ENCODE measurements at places on chromosomes 5 and 9. TPM values are rescaled to one million over a fixed set of nuclear protein-coding genes. Genes with fewer than 3 reads are reported as not detected.
A peak's percentile ranks its signal among the peaks of the same experiment; 100 is the strongest.

The DMRT3 gene
- not detected for total RNA-seq

The PCDHB11 gene
- total RNA-seq = 1.7 TPM

The RPP25L gene
- total RNA-seq = 19.2 TPM

The HAND1 gene
- total RNA-seq = not detected

The MLLT3 gene
- 19.8 TPM for total RNA-seq

The CARD6 gene
- total RNA-seq = 5.4 TPM

The PAEP gene
- not detected for total RNA-seq

The PCSK5 gene
- total RNA-seq = 22.8 TPM

- peak within 1 kb of the TSS; percentile 81 for H3K4me3 ChIP-seq
- no peaks in the 10 kb centered on the region for H3K27me3 ChIP-seq
- H3K36me3 ChIP-seq = no peaks in the 10 kb centered on the region
- DNase-seq = no peak
Observed at GRCh38 chr9:132877824-132878694, at the start of gene AK8. Gene AK8 (minus strand): TSS chr9:132878284. CDS start chr9:132878255, 29 bp downstream.

DNA sequence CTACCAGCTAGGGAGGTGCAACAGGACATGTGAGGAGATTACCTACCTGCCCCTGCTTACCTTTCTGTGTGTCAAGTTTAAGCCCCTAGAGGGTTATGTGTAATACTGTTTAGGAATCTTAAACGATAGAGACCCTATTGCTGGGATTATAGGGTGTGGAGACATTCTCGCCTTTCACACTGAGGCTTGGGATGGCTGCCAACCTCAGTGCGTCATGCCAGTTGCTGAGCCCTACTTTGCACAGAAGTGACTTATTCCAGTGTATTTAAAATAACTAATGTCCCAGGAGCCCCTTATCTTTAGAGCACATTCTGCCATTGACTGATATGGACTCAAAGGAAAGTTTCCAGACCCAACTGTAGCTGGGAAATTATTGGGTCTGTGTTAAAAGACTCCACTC lies 76.6 kb upstream of the XPA start:
- DNase-seq = no peak
- H3K4me1 ChIP-seq = no peaks in the 10 kb centered on the region
- H3K4me3 ChIP-seq = no peak overlapping the region

DNA sequence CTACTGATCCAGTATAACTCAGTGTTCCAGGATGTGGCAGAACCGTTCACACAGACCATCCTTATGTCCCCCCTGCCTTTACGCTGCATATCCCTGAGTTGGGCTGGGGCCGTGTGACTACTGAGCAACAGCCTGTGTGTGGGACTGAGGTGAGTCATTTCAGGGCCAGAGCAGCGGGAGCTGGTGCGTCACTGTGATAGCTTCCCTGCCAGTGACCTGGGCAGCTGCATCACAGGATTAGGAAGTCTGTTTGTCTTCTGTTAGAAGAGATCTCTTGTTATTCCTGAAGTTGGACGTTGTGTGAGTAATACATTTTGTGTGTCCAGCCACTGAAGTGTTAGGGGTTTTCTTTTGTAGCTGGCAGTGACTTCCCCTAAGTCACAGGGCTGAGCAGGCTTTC lies 35.6 kb downstream of the TPPP start:
- DNase-seq = no peak
- no peaks in the 10 kb centered on the region for H3K27me3 ChIP-seq
- peaks cover 56% of the 10 kb centered on the region for H3K36me3 ChIP-seq
- no peak overlapping the region for H3K4me3 ChIP-seq
- no peaks in the 10 kb centered on the region for H3K4me1 ChIP-seq

DNA sequence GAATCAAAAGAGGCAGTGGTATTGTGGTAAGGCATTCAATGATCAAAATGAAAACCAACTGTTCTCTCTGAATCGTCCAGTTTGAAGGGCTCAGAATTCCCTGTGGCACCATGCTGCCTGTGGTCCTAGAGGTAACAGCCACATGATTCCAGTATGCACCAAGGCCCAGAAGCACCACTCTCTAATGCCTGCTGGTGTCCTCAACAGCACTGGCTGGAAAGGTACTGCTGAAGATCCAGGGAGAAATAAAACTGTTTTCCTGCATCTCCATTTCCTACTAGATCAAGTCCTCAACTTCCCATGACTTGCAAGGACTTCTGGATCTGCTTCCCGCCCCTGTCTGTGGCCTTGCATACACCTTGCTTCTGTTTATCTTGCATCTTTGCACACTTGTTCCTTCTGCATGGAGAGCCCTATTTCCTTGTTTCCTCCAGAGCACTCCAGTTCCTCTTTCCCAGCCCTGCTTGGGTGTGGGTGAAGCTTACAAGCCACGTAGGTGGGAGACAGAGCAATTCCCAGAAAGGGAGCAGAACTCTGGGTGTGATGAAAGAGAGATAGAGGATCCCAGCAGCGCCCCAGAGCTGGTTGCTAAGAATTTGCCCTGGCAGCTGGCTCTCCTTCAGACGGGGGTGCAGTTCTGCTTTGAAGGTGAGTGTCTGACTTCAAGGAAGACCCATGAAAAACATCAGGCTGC lies 41.0 kb upstream of the EQTN start:
- peak; percentile 91 for DNase-seq
- H3K4me1 ChIP-seq = peaks cover 65% of the 10 kb centered on the region
- H3K27ac ChIP-seq = peak overlapping the region; percentile 62
- no peaks in the 10 kb centered on the region for H3K36me3 ChIP-seq
- no peaks in the 10 kb centered on the region for H3K27me3 ChIP-seq
- H3K4me3 ChIP-seq = no peak overlapping the region

DNA sequence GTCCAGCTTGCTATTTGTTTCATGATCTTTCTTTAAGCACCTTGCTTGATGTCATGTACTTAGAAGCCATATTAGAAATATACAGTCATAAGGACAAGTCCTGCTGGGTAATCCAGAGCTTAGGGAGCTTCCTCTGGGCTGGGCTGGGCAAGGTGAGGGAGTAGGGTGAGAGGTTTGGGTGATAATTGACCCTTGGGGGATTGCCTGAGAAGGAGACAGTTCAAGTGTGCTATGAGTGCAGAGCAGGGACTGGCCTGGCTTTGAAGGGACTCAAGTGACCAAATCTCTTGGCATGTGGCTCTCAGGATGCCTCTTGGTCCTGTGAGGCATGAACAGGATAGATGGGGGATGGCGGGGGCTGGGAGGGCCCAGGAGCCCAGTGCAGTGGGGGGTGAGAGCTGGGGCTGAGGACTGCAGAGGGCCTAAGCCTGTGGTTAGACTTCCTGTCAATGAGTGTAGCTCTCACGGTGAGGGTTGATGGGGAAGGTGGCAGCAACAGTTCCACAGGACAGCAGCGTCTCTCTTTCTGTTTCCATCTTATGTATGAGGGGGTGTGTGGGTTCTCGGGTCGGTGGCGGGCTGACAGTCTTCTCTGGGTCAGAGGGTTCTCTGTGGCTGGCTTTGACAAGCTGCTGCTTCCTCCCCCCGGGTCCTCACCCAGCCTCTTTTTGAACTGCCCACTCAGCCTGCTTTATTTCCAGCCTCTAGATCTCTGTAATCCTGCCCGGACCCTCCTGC lies 53.5 kb downstream of the RGS3 start:
- H3K27me3 ChIP-seq = no peaks in the 10 kb centered on the region
- peaks cover 12% of the 10 kb centered on the region for H3K4me1 ChIP-seq
- H3K36me3 ChIP-seq = peaks cover 60% of the 10 kb centered on the region
- no peak overlapping the region for H3K4me3 ChIP-seq

DNA sequence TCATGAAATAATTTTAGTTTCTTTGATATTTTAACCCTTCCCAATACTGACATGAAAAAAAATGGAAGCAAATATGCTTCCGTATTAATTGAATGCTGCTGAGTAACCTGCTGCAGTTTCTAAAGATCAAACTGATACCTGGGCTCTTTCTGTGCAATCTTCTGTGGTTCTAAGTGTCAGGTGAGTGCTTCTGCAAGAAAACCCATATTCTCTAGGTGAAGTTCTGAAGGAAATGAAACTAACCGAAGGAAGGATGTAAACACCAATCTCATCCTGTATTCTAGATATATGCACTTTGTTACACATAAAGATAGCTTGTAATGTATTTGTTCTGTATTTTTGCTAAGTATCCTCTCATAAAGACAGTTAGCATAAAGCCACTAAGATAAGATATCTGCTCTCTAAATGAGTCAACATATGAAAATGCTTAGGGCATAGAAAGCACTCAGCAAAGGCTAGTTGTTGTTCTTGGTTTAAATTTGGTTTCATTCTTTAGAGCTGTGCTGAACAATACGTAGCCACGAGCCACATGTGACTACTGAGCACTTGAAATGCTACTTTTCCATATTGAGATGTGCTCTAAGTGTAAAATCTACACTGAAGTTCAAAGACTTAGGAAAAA lies 52.0 kb downstream of the ITGA2 start:
- H3K36me3 ChIP-seq = no peaks in the 10 kb centered on the region
- H3K4me1 ChIP-seq = peaks cover 16% of the 10 kb centered on the region
- H3K27me3 ChIP-seq = no peaks in the 10 kb centered on the region
- no peak for DNase-seq

DNA sequence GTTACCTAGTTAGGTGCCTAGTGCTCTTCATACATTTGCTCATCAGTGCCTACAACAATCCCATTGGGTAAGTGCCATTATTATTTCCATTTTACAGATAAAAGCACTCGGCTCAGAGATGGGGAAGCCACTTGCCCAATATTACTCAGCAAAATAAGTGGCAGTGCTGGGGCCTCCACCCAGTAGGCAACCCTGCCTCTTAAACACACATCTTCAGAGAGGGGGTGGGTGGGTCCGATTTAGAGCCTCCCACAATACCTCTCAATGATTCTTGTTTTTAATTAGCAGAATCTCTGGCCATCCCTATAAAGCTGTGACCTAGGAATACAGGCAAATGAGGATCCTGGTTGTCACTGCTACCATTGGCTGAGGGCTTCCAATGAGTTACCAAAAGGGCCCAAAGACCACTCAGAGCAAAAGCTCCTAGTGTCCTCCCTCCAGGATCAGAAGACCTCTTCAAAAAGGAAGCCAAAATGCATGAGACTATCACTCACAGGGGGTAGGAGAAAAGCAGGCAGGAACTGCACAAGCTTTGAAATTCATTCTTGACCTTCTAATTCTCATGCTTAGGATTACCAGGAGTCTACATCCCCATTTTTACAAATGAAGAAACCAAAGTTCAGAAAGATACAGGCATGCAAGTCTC lies 36.1 kb upstream of the UBE2D2 start:
- no peaks in the 10 kb centered on the region for H3K4me1 ChIP-seq
- no peak overlapping the region for H3K27ac ChIP-seq
- H3K36me3 ChIP-seq = no peaks in the 10 kb centered on the region
- DNase-seq = no peak
- H3K4me3 ChIP-seq = no peak overlapping the region
- no peaks in the 10 kb centered on the region for H3K27me3 ChIP-seq

DNA sequence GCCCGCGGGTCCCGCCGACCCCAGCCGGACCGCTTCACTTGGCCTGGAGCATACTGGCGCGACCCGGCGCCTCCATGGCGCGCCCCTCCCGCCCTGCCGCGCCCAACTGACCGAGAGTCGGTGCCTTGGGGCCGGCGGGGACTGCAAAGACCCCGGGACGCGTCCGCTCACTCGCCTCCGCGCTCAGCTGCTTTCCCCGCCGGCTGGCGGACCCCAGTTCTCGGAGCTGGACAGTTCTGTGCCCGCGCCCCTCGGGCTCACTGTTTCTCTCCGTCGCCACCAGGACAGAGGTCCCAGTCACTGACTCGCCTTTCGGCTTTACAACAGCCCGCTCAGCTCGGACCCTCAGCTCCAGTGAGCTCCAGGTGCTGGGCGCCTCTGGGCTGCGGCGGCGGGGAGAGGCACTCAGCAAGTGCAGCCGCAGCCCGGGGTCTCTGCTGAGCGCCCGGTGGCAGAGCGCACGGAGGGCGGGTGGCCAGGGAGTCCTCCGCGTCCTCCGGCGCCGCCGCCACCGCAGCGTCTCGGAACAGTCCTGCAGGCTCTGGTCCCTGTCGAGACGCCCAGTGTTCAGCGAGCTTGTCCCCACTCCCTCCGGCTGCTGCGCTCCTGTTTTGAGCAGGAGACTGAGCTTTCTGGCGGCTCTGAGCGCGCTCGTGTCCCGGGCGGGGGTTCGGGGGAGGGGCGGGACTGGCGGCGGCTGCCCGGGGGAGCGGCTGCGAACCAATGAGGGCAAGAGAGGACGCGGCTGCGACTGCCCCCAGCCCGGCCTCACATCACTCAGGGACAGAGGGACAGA lies at the start of gene SMIM32:
Gene SMIM32 (minus strand): TSS at position 637 of the 796 bp plus-strand sequence. CDS start 638 bp downstream, outside the sequence.
- peaks cover 14% of the 10 kb centered on the region for H3K27me3 ChIP-seq
- peak; percentile 53 for DNase-seq
- H3K27ac ChIP-seq = no peak within 1 kb of the TSS
- H3K36me3 ChIP-seq = no peaks in the 10 kb centered on the region
- H3K4me3 ChIP-seq = peak within 1 kb of the TSS; percentile 56

DNA sequence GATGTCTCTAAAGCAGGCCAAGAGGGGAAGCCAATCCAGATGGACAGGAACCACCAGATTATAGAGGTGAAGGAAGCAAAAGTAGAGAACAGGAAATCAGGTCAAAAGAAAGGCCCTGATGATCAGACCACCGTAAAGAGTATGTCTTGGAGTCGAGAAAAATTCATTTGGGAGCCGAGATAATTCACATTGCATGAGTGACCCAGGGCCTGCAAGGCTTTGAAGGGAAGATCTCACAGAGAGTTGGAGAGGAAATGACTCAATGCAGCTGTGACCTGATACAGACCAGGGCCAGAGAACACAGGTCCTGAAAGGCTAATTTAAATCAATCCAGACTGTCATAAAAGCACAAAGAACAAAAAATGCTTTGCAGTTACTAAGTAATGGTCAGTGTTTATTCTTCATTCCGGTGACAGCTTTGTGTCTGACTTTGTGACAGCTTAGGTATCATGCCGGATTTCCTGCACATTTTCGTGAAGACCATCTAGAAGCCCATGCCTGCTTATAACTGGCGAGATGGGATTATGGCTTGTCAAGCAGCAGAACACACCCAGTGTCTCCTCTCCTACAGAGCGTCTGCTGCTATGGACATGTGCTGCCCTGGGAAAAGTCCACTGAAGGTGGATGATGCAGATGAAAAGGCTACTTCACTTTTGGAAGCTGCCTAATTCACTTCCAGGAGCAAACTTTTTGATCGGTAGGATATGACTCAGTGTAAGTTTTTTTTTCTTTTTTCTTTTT lies 5.8 kb upstream of the ACTBL2 start:
- no peaks in the 10 kb centered on the region for H3K4me1 ChIP-seq
- H3K4me3 ChIP-seq = no peak overlapping the region
- no peaks in the 10 kb centered on the region for H3K27me3 ChIP-seq

DNA sequence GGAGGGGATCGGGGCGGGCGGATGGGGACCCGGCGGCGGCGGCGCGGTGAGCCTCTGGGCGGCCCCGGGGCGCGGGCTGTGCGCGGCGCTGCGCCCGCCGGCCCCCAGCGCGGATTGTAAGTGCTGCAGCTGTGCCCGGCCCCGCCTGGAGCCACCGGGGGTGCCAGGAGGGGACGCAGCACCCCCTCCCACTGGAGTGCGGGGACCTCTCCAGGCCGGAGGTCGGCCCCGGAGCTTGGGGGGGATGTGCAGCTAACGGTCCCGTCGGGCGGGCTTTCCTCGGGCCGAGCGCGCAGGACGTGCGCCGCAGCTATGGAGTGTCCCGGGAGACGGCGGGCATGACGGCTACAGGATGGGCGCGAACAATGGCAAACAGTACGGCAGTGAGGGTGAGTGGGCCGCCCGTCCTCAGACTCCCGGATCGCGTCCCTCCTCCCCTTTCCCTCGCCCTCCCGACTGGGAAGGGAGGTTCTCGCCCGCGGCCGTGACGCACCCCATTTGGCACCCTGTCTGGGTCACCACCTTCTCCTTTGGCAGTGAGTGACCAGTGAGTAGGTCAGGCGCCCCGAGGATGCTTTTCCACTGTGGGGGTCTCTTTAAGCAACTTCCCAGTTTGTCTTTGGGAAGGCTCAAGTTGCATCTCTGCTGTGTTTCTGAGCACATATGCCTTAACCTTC lies 483 bp downstream of the FBXL7 start:
- DNase-seq = no peak
- H3K27me3 ChIP-seq = no peaks in the 10 kb centered on the region
- no peaks in the 10 kb centered on the region for H3K36me3 ChIP-seq
- peak overlapping the region; percentile 72 for H3K4me3 ChIP-seq
